ENCODE measurements at places on chromosomes 7 and 10. TPM values are rescaled to one million over a fixed set of nuclear protein-coding genes. Genes with fewer than 3 reads are reported as not detected.

The STK17A gene
- 27.8 TPM for polyA plus RNA-seq

The CALML5 gene
- not detected for polyA plus RNA-seq

The FANK1 gene
- polyA plus RNA-seq: 0.71 TPM

The DNTT gene
- polyA plus RNA-seq: 0.11 TPM

The UPK3BL2 gene
- polyA plus RNA-seq: 13.4 TPM

The GPR146 gene
- 4.4 TPM for polyA plus RNA-seq

The PON1 gene
- polyA plus RNA-seq: 0.47 TPM

The C1GALT1 gene
- 15.4 TPM for polyA plus RNA-seq

The ZNF32 gene
- 46.8 TPM for polyA plus RNA-seq

The VIPR2 gene
- 9.4 TPM for polyA plus RNA-seq

The AGR2 gene
- polyA plus RNA-seq: 14.2 TPM

The CPVL gene
- 33.8 TPM for polyA plus RNA-seq

The CYP3A7 gene
- polyA plus RNA-seq: 0.24 TPM

The NUDT13 gene
- 4.0 TPM for polyA plus RNA-seq

The SMC3 gene
- 40.4 TPM for polyA plus RNA-seq

The CHST12 gene
- 9.3 TPM for polyA plus RNA-seq

The COL17A1 gene
- 0.23 TPM for polyA plus RNA-seq

The MYL10 gene
- polyA plus RNA-seq: 23.1 TPM

The PITX3 gene
- polyA plus RNA-seq: 24.1 TPM

The SPDYE2 gene
- 7.4 TPM for polyA plus RNA-seq

The FFAR4 gene
- 0.04 TPM for polyA plus RNA-seq

The SPDYE16 gene
- polyA plus RNA-seq: 2.7 TPM

The ANXA8L1 gene
- polyA plus RNA-seq: not detected

The EN2 gene
- 0.71 TPM for polyA plus RNA-seq

The VKORC1L1 gene
- 18.6 TPM for polyA plus RNA-seq

The ADCY1 gene
- polyA plus RNA-seq: 9.9 TPM

The VWC2 gene
- polyA plus RNA-seq: 0.09 TPM

The PRRT4 gene
- polyA plus RNA-seq: 30.9 TPM

The GRM3 gene
- polyA plus RNA-seq: not detected

The MTPN gene
- polyA plus RNA-seq: 91.8 TPM

The NUTM2E gene
- polyA plus RNA-seq: 0.59 TPM

The TET1 gene
- polyA plus RNA-seq: 8.2 TPM

The NRAP gene
- polyA plus RNA-seq: 31.5 TPM

The HYAL4 gene
- 0.05 TPM for polyA plus RNA-seq

The DNAH11 gene
- 0.30 TPM for polyA plus RNA-seq

The RNF32 gene
- polyA plus RNA-seq: 2.6 TPM

The ZNF853 gene
- polyA plus RNA-seq: 16.6 TPM

The CTAGE4 gene
- polyA plus RNA-seq: not detected

The EBLN1 gene
- not detected for polyA plus RNA-seq

The FAM20C gene
- polyA plus RNA-seq: 32.0 TPM

The HOXA11 gene
- polyA plus RNA-seq: 1.2 TPM

The NCOA4 gene
- 124 TPM for polyA plus RNA-seq

The CRPPA gene
- polyA plus RNA-seq: 3.9 TPM

The NME8 gene
- polyA plus RNA-seq: not detected

The C7orf57 gene
- 0.06 TPM for polyA plus RNA-seq

The IFIT1 gene
- 40.3 TPM for polyA plus RNA-seq

The NUTM2B gene
- 1.2 TPM for polyA plus RNA-seq
